ENCODE measurements at places on chromosomes 7 and 10. TPM values are rescaled to one million over a fixed set of nuclear protein-coding genes. Genes with fewer than 3 reads are reported as not detected.
A peak's percentile ranks its signal among the peaks of the same experiment; 100 is the strongest.

COBL gene
- total RNA-seq: 0.11 TPM

DNA sequence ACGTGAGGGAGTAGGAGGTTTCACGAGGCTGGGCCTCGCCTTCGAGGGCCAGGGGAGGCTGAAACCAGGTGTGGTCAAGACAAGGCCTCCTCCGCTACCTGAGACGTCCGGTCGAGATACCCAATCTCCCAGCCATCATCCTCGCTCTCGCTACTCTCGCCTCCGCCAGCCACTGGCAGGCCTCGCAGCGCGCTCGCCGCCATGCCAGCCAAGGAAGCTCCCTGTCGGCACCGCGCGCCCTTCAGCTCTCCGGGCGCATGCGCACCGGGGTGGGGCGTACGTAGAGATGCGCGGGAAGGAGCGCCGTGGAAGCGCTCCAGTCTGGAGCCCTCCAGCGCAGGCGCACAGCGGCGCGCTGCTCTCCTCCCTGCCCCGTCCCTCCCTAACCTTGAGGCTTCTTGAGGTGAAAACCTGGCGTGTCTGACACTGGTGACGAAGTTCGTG is at the start of gene ASZ1:
TSS of gene ASZ1 (minus strand) at position 236 of the 444 bp plus-strand sequence. CDS start at position 203, 33 bp downstream.
- DNase-seq: peak; percentile 40
- no peak within 1 kb of the TSS for H3K27ac ChIP-seq
- no peak within 1 kb of the TSS for H3K4me3 ChIP-seq
- H3K4me1 ChIP-seq: no peaks in the 10 kb centered on the region

GRCh38 chr10:92832998-92833650 is 15.2 kb upstream of the EXOC6 start:
- peak overlapping the region; percentile 40 for H3K4me3 ChIP-seq
- peaks cover 26% of the 10 kb centered on the region for H3K36me3 ChIP-seq
- peak overlapping the region; percentile 65 for H3K27ac ChIP-seq
- H3K4me1 ChIP-seq: peaks cover 16% of the 10 kb centered on the region

- H3K36me3 ChIP-seq: no peaks in the 10 kb centered on the region
- no peaks in the 10 kb centered on the region for H3K27me3 ChIP-seq
- no peak for DNase-seq
- no peak overlapping the region for H3K4me3 ChIP-seq
- no peaks in the 10 kb centered on the region for H3K4me1 ChIP-seq
Measured at GRCh38 chr10:85430991-85431390, 935.6 kb downstream of the GRID1 start.

DNA sequence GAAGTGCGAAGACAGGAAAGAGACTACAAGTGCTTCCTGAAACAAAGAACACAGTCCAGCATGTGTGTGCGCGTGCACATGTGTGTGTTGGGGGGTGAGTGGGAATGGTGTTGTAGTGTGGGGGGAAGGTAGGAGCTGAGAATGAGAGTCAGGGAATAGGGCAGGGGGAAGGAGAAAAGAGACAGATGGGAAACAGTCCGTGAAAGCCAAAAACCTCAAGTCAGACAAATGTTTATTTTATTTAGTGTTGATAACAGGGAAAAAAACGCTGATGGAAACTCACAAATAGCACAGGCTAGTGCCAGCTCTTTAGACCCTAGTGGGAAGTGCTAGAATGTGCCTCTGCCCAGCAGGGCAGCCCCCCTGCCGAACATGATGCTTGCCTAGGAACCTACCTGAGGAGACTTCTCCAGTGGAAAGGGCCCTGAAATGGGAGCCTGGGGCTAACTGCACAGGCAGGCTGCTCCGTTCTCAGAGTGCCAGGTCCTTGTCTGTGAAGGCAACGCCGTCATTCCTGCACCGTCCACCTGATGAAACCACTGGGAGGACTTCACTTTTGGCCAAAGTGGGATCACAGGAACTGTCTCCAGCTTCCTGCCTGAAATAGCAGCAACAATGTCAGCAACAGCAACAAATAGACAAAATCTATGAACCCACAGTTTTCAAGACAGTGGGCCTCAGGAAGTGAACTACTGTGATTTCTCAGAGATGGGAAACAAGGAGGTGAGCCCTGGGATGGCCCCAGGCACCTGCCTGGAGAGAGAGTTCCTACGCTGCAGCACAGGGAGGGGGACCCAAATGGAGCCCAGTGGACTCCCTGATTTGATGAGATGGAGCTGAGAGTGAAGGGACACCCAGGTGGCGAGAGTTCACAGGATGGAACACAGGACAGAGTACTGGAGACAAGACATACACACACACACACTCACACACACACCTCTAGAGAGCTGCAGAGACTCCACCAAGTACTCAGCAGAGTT is 379.7 kb downstream of the RPS24 start:
- no peaks in the 10 kb centered on the region for H3K36me3 ChIP-seq
- no peak overlapping the region for H3K27ac ChIP-seq
- no peak overlapping the region for H3K4me3 ChIP-seq
- no peak for DNase-seq
- H3K27me3 ChIP-seq: peaks cover 6% of the 10 kb centered on the region
- H3K4me1 ChIP-seq: no peaks in the 10 kb centered on the region

DNA sequence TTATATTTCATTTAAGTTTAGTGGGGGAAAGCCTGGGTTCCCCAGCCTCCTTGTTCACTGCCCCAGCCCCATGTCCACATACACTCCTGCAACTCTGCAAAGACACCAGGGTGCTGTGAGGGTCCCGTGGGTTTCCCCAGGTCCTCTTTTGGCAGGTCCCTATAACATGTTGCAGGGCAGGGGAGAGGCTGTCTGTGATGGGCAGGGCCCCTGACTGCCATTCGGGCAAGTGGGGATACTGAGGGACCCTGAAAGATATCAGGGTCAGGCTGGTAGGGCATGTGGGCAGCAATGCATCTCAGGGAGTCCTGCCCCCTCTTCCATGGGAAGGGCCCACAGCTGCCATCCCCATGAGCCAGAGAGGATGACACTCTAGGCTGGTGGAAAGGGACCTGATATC is 28.4 kb downstream of the RASGEF1A start:
- H3K4me1 ChIP-seq: no peaks in the 10 kb centered on the region
- no peak for DNase-seq
- H3K36me3 ChIP-seq: no peaks in the 10 kb centered on the region
- no peak overlapping the region for H3K4me3 ChIP-seq

- no peak for DNase-seq
- peaks cover 8% of the 10 kb centered on the region for H3K4me1 ChIP-seq
Measured at GRCh38 chr10:4813496-4813895, 12.5 kb upstream of the AKR1E2 start.

DNA sequence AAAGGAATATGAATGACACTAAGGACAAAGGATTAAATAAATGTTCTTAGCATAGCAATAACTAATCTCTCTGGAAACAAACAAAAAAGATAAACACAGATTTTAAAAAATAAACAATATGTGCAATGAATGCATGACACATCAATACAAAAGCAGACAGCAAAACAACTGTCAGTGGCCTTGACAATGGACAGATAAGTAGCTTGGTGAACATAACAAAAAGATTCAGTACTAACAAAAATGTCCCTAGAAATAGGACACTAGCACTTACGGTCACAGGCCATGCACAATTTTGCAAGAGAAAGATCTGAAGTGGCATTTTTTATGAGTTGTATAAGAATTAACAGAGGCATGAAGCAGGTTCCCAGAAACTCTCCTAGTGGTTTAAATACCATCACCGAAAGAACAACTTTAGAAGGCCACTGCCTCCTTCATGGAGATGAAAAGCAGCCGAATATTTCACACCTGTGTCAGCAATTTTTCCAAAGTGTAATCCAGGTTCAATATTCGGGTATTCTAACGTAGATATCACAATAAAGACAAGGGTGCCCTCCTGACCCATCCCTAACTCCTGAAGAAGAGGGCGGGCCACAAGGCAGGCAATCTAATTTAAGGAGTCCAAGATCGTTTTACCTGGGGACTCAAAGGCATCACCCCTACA is 231.3 kb upstream of the MKLN1 start:
- H3K4me1 ChIP-seq: no peaks in the 10 kb centered on the region
- H3K27me3 ChIP-seq: no peaks in the 10 kb centered on the region
- no peaks in the 10 kb centered on the region for H3K36me3 ChIP-seq
- H3K27ac ChIP-seq: no peak overlapping the region

- H3K27ac ChIP-seq: no peak overlapping the region
- no peak for DNase-seq
- H3K36me3 ChIP-seq: no peaks in the 10 kb centered on the region
Measured at GRCh38 chr7:3951316-3952055, 650.4 kb downstream of the SDK1 start.

DNA sequence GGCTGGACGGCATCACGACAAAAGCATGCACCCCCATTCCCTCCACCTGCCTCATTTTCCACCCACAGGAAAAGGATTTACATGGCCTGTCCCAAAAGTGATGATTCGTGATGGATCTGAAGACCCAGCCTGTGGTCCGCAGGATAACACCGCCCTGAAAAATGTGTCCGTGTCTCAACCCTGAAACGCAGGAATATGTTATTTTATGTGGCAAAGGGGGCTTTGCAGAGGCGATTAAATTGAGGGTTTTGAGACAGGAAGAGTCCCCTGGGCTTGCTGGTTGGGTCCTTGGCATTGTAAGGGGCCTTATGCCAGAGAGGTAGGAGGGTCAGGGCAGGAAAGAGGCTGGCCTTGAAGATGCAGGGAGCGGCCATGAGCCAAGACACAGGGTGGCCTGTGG is 80.2 kb upstream of the PPP2R2D start:
- H3K36me3 ChIP-seq: no peaks in the 10 kb centered on the region
- no peak overlapping the region for H3K4me3 ChIP-seq
- H3K27me3 ChIP-seq: peaks cover 71% of the 10 kb centered on the region

GRCh38 chr7:47239931-47240421 is 341.9 kb downstream of the TNS3 start:
- H3K36me3 ChIP-seq: no peaks in the 10 kb centered on the region
- no peak overlapping the region for H3K4me3 ChIP-seq

- DNase-seq: peak; percentile 85
- no peaks in the 10 kb centered on the region for H3K27me3 ChIP-seq
- no peak overlapping the region for H3K27ac ChIP-seq
- H3K36me3 ChIP-seq: no peaks in the 10 kb centered on the region
Measured at GRCh38 chr10:102583435-102584417, 60.6 kb upstream of the TRIM8 start.

DNA sequence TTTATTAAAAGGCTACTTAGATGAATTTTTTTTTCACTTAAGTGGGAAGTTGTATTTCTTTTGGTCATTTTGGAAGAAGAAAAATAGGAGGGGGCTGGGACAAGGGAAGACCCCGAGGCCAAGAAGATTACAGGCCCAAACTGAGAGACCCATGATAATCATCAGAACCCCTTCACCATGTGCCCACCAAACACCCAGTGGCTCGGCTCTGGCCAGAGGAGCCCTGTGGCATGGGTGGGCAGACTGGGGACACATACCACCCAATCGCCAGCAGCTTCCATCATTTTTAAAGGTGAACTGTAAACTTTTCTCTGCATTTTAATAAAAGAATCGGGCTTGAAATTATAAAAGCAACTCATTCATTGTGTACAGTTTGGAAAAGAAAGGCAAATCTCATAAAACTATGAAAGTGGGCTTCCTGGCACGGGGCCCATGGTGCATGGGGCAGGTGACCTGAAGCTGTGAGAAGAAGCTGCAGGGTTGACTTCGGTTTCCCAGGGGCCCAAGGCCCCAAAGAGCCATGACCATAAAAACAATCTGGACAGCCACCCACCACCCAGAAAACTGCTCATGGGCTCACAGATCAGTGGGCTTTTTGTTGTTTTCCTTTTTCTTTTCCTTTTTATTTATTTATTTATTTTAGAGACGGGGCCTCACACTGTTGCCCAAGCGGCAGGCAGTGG is 29.4 kb upstream of the RET start:
- no peak overlapping the region for H3K4me3 ChIP-seq
- H3K4me1 ChIP-seq: no peaks in the 10 kb centered on the region
- no peak for DNase-seq
- no peaks in the 10 kb centered on the region for H3K27me3 ChIP-seq

GRCh38 chr10:125006921-125007426 is 65.1 kb downstream of the ZRANB1 start:
- no peak for DNase-seq
- no peaks in the 10 kb centered on the region for H3K4me1 ChIP-seq
- H3K27ac ChIP-seq: no peak overlapping the region

GRCh38 chr10:128498378-128498730 is 372.1 kb upstream of the MKI67 start:
- DNase-seq: no peak
- H3K36me3 ChIP-seq: no peaks in the 10 kb centered on the region
- no peak overlapping the region for H3K27ac ChIP-seq
- no peaks in the 10 kb centered on the region for H3K4me1 ChIP-seq
- H3K4me3 ChIP-seq: no peak overlapping the region

AMPH gene
- total RNA-seq: not detected

DNA sequence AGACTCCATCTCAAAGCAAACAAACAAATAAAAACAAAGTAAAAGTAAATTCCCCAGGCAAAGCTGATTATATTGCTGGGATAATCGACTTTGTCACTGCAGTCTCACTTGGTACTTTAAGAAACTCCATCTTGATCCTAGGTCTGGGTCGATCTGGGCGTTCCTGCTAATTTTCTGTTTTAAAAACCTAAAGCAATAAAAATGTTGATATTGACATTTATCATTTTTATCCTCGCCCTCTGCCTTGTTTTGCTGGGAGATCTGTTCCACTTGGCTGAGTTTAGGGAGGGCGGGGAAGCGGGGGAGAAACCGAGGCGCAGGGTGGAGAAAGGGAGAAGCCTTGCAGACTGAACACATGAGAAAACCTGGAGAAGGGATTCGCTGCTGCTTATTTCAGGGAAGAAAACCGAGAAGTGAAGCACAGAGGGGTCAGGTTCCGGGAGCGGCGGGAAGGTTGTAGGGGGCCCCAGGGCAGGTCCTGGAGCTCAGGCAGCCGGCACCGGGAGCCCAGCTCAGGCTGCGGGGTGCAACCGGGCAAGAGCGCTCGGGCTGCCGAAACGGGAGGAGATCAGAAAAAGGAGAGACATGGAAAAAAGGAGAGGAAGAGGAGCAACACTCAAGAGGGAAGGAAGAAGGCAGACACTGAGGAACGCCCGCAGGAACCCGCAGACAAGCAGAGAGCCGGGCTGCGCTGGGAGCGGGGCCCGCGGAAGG is 27.3 kb upstream of the KMT2C start:
- H3K27ac ChIP-seq: peak overlapping the region; percentile 86
- no peaks in the 10 kb centered on the region for H3K36me3 ChIP-seq
- peak; percentile 58 for DNase-seq
- H3K27me3 ChIP-seq: no peaks in the 10 kb centered on the region

Measured in K562 (cell line).